NCI-H1436 treated with DMSO at 0.1 percent for 48 hours (cell line): ENCODE measurements at places on chromosomes 13 and 19.

DNA sequence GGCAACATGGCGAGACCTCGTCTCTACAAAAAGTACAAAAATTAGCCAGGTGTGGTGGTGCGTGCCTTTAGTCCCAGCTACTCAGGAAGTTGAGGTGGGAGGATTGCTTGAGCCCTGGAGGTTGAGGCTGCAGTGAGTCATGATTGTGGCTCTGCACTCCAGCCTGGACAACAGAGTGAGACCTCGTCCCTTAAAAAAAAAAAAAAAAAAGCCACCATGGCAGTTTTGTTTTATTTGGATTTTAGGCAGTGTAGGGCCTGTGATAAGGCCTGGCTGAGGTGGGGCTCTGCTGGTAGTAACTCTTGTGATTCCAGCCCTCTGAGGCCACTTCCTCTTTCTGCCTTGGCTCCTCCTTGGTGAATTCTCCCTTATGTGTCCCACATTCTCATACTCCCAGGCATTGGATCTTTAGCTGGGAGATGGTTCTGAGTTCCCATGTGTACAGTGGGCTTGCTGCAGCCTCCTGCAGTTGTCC is 39.2 kb downstream of the GATAD2A start:
- no peak for DNase-seq

GRCh38 chr13:41995946-41996345 is 35.0 kb upstream of the VWA8 start:
- no peak for DNase-seq

DNA sequence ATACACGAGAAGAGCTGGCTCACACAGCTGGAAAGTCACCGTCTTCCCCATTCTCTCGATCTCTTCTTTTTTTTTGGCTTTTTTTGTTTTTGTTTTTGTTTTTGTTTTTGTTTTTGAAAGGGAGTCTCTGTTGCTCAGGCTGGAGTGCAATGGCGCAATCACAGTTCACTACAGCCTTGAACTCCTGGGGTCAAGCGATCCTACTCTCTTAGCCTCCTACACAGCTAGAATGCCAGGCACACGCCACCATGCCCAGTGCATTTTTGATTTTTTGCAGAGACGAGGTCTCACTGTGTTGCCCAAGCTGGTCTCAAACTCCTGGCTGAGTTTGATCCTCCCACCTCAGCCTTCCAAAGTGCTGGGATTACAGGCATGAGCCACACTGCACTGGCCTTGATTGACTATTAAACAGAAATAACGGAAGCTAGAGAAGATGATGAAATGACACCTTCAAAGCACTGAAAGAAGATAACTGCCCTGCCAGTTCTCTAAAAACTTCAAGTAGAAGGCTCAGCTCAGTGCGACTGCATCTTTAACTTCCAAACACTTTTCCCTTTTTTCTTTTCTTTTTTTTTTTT is 4.0 kb downstream of the FXYD3 start:
- no peak for DNase-seq

DNA sequence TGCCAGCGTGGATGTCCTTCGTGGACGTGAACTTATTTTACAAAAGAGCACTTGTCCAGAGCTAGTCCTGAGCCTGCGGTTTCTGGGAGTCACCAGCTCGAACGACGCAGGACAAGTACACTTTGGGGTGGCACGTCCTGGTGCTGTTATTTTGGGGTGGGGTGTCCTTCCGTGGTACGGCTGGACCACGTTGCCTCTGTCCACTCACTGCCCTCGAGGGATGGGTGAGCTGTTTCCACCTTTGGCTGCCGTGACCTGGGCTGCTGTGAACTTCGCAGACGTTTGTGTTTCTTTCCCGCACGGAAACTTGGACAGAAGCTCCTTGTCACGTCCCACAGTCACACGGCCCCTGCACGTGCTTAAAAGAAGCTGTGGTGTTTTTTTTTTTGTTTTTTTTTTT is 11.0 kb downstream of the GZMM start:
- DNase-seq = no peak
